ENCODE measurements at places on chromosomes 7 and 10.

GRCh38 chr10:131556897-131557495 lies 245.5 kb upstream of the TCERG1L start:
- DNase-seq, result no peak

- no peak for DNase-seq
These were observed 149.5 kb downstream of the ARID5B start for GRCh38 chr10:62050893-62051433.

DNA sequence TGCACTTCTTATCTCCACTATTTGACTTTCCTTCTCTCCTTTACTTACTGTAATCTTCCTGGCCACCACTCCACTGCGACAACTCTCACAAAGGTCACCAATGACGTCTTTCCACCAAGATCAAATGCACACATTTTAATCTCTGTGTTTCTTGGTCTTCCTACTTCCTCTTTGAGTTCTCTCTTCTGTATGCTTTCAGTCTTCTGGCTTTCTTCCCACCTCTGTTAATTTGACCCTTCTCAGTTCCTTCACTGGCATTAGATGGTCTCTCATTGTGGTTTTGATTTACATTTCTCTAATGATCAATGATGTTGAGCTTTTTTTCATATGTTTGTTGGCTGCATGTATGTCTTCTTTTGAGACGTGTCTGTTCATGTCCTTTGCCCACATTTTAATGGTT lies 31.9 kb downstream of the FAM107B start:
- no peak for DNase-seq

- peak; percentile 40 for DNase-seq
These were observed 18.5 kb upstream of the FAM133B start for GRCh38 chr7:92608380-92609322.

GRCh38 chr10:94076325-94076841 lies 82.7 kb downstream of the PLCE1 start:
- no peak for DNase-seq

DNA sequence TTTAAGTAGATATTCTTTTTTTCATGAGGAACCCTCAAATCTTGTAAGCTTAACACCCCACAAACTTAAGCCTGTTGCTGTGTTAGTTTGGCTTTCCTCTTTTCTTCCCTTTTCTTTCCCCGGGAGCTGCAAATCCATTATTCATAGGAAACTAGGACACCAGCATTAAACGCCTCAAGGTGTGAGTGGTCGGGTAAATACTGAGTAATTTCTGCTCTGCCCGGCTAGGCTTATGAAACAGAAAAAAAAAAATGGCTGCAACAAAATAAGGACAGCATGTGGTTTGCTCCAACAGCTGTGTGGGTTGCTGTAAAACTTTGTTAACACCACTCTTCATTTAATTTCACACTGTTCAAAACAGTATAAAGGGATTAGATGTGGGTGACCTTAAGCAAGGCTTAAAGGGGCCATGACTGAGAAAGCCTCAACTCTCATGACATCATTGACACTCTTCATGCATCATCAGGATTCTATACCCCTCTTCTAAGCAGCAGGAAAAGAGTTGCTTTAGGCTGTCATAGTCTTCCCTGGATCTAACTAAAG lies 104.1 kb downstream of the AOAH start:
- no peak for DNase-seq

DNA sequence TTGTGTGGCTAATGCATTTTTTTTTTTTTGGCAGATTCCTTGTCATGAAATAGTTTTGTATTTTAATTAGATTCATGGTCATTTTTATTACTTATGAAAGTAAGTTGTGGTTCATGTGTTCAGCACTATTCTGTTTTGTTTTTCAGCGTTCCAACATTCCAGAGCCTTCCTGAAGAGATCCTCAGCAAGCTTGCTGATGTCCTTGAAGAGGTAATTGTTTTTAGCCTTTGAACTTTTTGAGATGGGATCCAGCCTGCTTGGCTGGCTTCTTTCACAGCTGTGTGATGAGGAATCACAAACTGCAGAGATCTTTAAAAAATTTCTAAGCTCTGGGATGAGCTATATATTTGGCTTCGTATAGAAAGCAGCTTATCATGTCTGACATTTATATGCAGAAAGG lies 208.0 kb upstream of the CSTF2T start:
- no peak for DNase-seq
